ENCODE measurements at places on chromosomes 7 and 10.

- DNase-seq = no peak
These were observed 81.7 kb downstream of the RNF32 start for GRCh38 chr7:156722043-156722826.

DNA sequence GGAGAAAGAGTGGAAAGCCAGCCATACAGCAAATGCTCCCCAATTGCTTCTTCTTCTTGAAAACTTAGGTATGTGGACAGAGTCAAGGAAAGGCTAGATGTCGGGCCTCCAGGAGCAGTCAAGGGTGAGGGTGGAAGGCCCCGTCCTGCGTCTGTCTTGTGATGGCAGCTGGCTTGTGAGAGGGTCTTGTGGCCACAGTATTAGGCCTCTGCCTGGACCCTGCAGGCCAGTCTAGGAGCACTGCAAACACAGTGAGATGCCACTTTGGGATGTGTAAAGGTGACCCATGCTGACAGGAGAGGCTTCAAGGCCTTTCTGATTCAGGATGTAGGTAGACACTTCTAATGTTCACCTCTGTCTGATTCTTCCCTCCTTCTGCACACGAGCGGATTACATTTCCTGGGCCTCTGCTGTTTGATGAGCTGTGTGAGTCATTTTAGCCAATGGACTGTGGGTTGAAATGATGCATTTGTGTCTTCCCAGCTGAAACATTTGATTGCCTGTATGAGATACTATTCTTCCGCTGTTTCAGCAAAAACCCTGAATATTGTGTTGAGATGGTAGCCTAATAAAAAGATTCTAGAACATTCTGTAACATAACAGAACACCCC lies 135.4 kb downstream of the EMX2 start:
- DNase-seq = no peak

- no peak for DNase-seq
These were observed 2.0 kb upstream of the FEZF1 start for GRCh38 chr7:122306320-122307227.

DNA sequence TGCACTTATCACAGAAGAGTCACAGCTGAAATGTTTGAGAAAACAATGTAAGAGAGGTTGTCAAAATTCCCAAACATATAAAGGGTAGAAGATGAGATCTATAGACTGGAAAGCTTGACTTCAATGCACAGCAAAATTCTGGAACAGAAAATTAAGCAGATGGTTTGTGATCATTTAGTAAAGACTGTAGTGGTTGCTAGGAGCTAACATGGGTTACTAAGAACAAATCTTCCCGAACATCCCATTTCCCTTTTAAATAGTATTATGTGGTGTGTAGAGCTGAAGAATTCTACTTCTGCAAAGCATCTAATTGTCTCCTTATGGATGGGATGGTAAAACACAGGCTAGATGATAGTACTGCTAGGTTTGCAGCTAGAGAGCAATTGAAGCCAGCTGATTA lies 312.3 kb downstream of the CAMK1D start:
- no peak for DNase-seq

DNA sequence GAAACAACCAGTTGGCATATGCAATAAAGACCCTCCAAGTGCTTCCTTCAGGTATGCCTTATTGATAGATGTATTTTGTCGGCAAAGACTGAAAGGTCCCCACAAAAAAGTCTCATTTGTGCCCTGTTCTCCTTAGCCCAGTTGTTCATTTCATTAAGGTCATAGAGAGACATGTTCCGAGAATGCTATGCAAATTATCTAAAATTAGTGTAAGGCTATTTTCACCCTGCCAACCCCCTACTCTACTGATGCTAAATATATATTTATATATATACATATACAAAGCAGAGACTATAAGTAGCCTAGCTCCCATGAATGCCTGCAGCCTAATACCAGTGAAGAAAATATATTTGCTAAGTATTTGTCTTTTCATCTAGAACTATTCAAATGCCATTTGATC lies 96.7 kb upstream of the ADO start:
- no peak for DNase-seq

- DNase-seq = no peak
These were observed 23.6 kb downstream of the TBC1D12 start for GRCh38 chr10:94425942-94426341.

DNA sequence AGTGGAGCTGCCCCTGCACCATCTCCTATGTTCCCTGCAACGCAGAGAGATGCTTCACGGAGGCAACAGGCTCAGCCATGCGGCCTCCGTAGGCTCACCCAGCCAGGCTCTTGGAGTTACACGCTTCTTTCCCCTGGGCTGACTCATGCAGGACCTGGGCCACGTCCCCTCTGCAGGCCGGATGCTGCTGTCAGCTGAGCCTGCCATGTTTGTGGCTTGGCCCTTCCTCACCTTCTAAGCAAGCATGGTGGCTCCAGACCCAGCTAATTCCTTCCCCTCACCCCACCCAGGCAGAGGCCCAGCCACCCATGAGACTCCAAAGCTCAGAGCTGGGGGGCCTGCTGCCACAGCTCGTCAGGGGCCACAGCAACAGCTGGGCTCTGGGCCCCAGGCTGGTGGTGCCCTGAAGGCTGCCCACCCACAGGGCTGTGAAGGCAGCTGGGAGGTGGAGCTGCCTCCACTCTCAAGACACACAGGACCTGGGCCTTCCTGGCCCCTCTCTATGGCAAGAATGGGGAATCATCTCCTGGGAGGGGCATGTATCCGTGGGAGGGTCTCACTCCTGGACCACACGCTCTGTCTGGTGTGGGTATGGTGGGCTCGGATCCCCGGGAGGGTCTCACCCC lies 219.6 kb downstream of the ELFN1 start:
- DNase-seq = peak; percentile 92

DNA sequence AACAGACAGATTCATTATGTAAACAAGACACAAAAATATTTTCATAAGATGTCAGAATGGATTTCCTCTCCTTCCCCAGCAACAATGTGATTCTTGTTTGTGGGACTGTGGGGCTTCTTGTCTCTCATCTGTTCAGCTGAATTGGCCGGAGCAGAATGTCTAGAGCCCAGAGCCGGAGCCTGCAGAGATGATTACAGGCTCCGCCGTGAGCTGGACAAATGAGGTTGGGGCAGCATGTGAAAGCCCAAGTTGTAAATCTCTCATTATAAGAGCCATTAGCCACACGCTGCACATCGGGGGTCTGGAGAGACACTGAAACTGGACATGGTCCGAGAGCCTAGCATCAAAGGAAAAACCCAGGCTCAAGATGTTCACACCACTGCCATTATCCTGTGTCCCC lies 137.0 kb upstream of the ADAM12 start:
- DNase-seq = no peak

GRCh38 chr7:49010717-49011116 lies 86.4 kb downstream of the CDC14C start:
- no peak for DNase-seq

DNA sequence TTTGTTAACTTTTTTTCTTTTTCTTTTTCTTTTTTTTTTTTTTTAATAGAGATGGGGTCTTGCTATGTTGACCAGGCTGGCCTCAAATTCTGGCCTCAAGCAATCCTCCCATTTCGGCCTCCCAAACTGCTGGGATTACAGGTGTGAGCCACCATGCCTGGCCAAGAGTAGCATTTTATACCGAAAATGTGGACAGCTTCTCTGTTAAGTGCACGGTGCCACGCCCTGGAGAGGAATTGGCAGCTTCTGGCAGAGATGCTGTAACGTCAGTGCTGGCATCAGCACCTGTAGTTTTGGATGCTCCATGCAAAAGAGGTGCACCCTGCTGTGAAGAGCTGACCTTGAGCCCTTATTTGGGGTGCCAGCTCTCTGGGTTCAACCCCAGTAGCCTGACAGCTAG lies 18.2 kb downstream of the IL15RA start:
- DNase-seq = no peak

DNA sequence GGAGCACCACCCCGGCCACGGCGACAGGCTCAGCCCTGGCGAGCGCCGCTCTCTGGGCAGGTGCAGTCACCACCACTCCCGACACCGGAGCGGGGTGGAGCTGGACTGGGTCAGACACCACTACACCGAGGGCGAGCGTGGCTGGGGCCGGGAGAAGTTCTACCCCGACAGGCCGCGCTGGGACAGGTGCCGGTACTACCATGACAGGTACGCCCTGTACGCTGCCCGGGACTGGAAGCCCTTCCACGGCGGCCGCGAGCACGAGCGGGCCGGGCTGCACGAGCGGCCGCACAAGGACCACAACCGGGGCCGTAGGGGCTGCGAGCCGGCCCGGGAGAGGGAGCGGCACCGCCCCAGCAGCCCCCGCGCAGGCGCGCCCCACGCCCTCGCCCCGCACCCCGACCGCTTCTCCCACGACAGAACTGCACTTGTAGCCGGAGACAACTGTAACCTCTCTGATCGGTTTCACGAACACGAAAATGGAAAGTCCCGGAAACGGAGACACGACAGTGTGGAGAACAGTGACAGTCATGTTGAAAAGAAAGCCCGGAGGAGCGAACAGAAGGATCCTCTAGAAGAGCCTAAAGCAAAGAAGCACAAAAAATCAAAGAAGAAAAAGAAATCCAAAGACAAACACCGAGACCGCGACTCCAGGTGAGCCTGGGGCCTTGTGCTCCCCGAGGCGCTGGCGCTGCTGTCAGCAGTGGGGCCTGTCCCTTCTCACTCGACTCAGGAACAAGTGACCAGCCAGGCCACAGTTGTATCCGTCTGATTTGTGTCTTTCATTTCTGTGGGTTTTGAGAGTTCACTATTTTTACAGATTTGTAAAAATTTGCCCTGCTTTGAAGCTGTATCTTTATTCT lies 117.7 kb downstream of the CYTH3 start:
- DNase-seq = no peak

DNA sequence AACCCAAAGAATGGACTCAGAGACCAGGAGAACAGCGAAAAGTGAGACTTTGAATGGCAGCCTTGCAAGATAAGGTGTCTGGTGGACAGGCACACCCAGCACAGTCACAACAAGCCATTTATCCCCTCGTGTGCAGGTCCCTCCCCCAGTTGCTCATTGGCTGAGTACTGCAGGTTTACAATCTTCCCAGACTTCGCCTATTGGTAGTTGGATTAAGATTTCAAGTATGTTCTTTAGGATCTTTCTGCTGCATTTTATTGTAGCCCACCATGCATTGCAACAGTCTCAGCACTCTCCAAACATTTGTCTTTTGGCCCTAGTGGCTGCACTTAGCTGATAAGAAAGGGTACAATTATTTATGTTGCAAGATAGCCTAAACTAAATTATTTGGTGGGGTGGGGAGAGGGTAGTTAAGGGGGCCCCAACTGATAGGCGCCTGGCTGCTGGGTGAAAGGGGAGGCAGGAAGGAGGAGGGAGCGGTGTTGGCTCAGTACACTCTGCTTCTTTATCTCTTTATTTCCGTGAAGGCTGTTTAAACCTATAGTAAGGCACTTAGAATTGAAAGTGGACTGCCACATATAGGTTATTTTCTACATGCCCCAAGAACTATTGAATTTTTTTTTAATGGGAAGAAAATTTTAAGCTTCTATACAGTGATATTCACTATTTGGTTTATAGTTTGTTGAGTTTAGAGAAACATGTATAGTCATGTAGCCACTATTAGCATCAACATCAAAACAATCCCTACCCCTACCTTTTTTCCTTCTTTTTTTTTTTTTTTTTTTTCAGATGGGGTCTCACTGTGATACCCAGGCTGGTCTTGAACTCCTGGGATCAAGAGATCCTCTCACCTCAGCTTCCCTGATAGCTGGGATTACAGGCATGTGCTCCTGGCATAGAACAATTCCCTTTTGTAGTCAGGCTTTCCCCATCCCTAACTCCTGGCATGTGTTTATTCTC lies 54.2 kb downstream of the GUSB start:
- no peak for DNase-seq

DNA sequence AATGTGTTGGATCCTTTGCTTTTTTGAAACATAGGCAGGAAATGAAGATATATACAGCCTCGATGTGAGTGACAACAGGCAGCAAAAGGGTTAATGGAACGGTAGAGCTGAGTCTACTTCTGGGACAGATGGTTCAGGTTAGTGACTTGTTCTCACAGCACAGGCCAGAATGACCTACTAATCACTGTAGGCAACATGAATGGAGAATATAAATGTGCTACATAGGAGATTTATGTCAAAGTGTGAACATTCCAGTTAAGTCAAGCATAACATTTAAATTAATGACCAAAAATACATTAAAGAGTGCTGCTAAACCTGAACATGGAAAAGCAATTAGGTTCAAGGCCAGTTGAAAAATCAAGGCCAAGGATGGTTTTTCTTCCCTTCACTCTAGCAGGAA lies 235.2 kb downstream of the POU6F2 start:
- no peak for DNase-seq

GRCh38 chr10:116469437-116469836 lies 41.8 kb downstream of the PNLIPRP3 start:
- no peak for DNase-seq
